ENCODE measurements at places on chromosomes 16 and 17.

GRCh38 chr17:61669522-61669921 lies 78.5 kb upstream of the NACA2 start:
- no peak for DNase-seq

DNA sequence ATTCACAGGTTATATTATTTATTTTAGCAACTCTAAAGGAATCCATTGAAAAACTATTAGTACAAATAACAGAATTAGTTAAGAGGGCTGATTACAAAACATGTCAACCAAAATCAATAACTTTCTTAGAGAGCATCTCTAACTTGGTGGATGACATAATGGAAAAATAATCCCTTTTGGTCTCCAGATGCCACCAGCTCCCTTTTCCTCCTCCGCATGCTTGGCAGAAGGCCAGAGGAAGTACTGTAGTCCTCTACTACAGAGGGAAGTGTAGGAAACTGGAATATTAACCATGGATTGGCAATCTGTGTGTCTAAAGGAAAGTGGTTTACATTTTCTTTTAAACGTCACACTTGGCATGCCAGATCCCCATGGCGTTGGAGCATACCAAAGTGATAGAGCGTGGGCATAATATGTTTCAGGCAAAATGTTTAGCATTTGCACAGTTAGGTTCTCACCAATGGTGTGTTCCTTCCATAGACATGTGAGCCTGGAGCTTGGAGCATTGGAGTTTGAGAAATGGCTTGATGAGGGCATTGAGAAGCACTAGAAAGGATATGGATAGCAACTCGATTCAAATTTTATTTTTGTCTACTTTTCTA lies 106.3 kb downstream of the PRKCB start:
- no peak for DNase-seq

DNA sequence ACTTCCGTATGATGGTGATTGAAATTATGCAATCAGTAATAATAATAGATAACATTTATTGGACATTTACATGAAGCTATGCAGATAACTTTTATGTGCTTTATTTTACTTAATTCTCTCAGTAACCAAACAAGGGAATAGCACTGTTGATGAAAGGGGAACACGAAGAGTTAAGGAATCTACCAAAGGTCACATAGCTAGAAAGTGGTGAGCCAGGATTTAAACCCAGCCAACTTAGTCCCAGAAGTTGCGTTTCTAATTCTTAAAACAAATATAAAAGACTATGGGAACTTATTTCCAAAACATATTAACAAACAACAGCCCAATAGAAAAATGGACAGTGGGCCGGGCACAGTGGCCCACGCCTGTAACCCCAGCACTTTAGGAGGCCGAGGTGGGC lies 9.7 kb downstream of the SPNS3 start:
- no peak for DNase-seq

DNA sequence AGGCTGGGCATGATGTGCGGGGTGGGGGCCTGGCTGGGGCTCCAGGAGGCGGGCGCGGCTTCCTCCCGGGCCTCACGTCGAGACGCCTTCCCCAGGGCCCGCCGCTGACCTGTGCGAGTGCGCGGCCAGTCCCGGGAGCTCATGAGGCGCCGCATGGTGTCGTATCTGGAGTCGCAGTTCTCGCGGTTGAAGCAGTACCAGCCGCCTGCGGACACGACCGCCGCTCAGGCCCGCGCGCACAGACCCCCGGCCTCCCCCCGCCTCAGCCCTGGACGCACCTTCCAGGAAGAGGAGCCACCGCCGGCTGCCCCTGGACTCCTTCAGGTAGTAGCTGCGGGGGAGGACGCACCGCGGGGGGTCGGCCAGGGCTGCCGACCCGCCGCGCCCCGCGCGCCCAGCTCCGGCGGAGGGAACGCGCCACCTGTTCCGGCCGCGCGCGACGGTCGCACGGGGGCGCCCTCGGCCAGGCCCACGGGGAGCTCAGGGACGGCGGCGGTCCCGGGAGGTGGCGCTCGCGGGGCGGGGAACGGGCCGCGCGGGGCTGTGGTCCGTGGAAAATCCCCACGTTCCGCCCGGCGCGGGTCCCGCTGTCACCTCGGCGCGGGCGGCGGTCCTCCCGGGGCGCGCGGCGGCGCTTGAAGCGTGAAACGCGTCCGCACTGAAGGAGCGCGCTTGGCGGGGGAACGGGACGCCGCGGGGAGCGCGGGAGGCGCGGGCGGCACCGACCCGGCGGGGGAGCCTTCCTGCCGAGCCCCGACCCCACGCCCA lies 1.4 kb downstream of the NOTUM start:
- peak; percentile 75 for DNase-seq

DNA sequence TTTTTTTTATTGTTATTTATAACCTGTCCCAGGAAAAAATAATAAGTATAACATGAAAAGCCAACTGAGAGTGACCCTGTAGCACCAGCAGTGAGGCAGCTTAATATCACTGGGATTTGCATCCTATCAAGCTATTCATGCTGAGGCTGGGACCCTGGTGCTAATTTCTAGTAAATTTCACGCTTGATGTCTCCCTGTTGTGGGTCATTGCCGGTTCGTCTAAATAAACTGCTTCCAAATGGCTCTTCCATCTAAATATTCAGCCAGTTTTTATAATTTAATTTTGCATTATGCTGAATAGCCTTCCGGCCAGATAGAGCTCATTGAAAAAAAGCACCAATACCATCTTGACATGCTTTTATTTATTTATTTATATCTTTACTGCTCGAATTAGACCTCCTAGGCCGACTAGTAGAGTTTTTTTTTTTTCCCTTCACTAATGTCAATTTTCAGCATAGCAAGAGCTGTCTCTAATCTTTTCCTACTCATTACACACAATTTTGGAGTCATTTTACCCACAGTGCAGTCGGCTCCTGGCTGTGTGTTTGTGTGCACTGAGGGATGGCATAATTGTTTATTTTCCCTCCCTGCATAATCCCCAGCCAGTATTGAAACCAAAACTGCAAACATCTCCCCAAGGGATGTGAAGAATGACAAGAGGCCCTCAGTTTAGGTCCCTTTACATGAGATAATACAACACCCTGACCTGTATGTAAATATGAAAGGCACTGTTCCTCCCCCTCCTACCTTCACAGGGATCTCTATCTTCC lies 168.8 kb downstream of the AATF start:
- no peak for DNase-seq
